ENCODE measurements at places on chromosomes 6 and 20.
A peak's percentile ranks its signal among the peaks of the same experiment; 100 is the strongest.

- DNase-seq, result no peak
Measured at GRCh38 chr6:168007592-168008338, 10.3 kb downstream of the KIF25 start.

GRCh38 chr6:136757150-136757549, 35.1 kb downstream of the MAP3K5 start:
- no peak for DNase-seq

DNA sequence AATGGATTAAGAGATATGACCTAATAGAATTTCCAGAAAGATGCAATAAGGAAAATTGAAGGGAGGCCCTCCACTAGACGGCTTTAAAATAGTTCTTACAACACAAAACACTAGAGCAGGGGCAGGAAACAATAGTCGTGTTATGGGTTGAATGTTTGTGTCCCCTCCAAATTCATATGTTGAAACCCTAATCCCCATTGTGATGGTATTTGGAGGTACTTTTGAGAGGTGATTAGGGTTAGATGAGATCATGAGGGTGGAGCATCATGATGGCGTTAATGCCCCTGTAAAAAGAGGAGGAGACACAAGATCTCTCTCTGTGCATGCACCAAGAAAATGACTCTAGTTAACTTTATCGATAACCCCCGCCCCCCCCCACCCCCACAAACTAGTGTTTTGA, 104.0 kb upstream of the HMGN3 start:
- no peak for DNase-seq

DNA sequence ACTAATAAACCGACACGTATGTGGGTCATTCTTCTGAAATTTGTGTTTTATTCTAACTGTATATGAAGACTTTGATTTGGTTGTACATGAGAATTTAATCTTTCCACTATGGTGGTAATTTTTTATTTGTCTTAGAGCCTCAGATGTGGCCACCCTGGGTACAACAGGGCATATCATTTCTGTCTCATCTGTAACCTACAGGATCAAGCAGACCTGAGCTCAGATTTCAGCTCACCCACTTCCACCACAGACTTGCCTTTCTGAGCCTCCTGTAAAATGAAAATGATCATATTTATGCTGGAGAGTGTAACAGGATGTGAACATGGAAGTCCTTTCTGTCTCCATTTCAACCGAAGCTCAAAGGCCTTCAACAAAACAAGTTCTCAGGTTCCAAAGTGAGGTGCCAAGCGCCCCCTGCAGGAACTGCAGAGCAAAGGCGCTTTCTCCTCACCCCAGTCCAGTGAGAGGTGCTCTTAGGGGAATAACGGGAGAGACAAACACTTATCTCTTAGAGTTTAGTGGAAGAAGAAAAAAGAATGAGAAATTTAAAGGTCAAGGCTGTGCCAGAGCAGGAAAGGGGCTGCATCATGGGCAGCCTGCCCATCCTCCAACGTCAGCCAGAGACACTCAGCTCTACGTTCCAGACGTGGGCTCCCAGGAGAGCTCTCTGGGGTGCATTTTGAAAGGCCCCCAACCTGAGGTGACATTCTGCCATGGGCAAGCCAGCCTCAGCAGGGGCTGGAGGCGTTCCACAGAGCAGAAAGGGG, 23.0 kb upstream of the CD24 start:
- no peak for DNase-seq

DNA sequence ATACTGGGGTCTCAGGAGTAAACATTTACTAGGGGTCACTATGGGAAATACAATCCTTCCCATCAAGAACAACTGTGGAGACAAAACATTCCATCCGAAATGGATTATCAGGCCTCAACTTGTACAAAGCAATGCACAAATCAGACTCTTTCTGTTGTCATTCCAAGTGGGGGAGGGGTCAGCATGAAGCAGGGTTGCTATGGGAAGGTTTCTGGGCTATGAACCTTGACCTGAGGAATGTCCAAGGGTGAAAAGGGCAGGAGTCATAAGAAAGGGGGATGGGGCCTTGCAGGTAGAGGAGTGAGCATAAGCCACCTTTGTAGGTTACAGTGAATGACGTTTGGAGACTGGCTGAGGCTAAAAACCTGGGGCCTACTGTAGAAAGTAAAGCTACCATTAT, 3.1 kb downstream of the METTL24 start:
- DNase-seq, result no peak

GRCh38 chr6:34158876-34159275, 13.0 kb upstream of the GRM4 start:
- no peak for DNase-seq

DNA sequence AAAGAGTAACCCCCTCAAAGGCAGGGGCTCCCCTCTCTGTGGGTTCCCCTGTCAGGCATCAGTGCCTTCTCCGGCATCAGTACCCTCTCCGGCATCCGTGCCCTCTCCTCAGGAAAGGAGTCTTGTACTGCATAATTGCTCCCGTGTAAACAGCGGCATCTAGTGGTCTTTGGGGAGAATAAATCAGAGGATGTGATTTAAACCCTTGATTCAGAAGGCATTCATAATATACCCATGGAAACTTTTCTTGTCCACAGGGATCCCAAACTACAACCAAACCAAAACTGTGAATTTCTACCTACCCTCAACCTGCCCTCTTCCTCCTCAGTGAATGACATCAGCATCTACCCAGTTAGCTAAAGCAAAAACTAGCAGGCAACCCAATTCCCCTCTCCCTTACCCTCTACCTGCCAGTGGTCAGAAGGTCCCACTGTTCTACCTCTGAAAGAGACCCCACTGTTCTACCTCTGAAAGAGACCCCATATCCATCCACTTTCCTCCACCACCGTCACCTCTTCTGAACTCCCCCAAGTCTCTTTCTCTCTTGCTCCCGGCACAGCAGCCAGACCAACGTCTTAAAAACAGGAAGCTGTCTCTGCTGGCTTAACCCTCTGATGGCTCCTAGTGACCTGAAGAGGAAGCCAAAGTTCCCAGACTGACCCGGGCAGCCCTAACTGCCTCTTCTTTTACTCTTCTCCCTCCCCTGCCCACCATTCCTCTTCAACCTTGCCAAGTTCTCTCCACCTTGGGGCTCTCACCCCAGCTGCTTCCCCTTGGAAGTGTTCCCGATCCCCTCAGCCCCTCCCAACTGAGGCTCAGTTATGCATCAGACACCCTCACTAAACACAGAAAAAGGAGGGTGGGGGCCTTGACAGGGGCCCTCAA, 27.2 kb downstream of the UBE2V1 start:
- DNase-seq, result peak; percentile 37

GRCh38 chr6:158561938-158562337, 2.0 kb downstream of the TMEM181 start:
- DNase-seq, result no peak

DNA sequence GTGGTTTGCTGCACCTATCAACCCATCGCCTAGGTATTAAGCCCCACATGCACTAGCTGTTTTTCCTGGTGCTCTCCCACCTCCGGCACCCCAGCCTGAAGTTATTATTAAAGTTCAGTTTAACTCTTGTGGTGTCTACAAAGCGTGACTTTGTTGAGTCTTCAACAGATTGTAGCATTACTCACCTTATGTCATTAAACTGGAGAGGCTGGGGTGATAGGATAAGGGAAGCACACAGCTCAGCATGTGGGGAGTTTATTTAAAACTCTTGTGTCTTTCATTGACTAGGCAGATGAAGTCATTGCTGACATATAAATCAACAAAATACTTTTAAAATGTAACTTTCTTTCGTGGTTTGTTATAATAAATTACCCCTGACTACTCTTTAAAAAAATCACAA, 84.7 kb upstream of the GCM1 start:
- DNase-seq, result no peak

DNA sequence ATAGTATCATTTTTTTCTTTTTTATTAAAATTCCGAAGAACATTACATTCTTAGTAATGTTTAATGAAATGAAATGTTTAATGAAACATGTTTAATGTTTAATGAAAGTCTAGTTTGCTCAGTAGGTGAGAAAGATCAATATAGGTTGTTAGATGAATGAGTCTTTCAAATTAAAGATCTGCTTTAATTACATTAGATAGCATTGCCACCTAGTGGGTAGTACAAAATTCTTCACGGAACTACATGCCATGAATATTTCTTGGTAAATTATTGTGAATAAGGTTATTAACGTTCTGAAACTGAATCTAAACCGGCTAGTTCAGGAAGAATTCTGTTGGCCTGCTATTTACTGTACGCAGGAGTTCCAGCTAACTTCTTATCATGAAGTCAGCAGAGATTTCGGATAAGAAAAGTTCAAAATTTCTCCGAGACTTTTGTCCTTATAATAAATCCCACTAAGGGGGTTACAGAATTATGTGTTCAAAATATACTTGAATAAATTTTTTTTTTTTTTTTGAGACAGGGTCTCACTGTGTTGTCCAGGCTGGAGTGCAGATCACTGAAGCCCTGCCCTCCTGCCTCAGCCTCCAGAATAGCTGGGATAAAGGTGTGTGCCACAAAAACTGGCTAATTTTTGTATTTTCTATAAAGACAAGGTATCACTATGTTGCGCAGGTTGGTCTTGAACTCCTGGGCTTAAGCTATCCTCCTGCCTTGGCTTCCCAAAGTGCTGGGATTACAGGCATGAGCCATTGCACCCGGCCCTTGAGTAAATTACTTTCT, 7.9 kb upstream of the GMNN start:
- DNase-seq, result no peak

DNA sequence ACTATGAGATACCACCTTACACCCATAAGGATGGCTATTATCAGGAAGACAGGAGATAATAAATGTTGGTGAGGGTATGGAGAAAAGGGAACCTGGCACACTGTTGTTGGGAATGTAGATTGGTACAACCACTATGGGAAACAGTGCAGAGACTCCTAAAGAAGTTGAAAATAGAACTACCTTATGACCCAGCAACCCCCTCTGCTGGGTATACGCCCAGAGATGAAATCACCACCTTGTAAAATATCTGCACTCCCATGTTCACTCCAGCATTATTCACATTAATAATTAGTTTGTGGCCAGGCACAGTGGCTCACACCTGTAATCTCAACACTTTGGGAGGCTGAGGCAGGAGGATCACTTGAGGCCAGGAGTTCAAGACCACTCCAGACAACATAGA, 26.8 kb downstream of the ZBTB9 start:
- no peak for DNase-seq

- DNase-seq, result no peak
Measured at GRCh38 chr6:35218021-35218420, 4.3 kb downstream of the SCUBE3 start.

DNA sequence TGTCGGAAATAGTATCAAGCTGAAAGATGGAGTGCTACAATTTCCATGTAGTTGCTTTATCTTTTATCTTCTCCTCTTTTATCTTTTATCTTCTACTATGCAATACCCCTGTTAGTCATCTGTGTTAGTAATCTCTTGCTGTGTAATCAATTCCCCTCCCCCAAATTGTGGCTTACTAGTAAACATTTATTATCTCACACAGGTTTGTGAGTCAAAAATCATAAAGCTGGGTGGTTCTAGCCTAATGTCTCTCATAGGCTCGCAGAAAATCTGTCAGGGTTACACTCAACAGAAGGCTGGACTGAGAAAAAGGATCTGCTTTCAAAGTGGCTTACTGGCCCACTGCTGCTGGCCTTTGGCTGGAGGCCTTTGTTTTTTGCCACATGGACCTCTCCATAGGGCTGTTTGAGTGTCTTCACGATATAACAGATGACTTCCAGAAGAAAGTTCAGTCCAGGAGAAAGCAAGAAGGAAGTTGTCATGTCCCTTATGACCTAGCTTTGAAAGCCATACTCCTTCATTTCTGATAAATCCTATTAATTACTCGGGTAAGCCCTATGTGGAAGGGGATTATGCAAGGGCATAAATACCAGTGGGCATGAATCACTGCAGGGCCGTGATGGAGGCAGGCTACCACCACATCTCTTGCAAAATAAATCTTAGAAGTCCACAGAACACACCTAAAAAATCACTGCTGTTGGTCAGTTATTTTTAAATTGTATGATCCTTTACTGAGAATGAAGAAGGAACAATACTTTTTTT, 24.5 kb upstream of the PTCHD4 start:
- no peak for DNase-seq

DNA sequence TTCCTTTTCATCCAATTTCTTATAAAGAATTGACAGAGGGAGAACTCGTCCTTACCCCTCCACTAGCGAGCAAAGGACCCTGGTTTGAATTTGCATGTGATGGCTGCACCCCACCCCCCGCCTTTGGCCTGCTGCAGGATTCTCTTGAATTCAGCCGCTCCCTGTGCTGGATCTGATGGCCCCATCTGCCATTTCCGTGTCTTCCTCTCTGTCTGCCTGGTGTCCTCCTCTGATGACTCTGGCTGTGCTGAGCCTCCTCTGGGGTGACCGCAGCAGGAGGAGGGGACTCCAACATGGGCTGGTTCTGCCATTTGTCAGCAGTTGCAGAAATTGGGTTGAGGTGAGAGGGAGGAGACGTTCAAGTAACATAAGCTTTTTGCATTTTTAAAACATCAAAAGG, 188.8 kb downstream of the DLL1 start:
- DNase-seq, result no peak

GRCh38 chr20:3751675-3752385, 15.7 kb downstream of the ADISSP start:
- DNase-seq, result no peak

DNA sequence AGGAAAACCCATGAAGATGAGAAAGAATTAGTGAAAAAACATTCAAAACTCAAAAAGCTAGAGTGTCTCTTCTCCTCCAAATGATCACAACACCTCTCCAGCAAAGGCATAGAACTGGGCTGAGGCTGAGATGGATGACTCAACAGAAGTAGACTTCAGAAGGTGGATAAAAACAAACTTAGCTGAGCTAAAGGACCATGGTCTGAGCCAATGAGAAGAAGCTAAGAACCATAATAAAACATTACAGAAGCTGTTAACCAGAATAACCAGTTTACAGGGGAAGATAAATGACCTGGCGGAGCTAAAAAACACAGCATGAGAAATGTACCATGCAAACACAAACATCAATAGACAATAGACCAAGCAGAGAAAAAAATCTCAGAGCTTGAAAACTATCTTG, 904.1 kb upstream of the MANEA start:
- DNase-seq, result no peak

- DNase-seq, result no peak
Measured at GRCh38 chr20:37202267-37202943, 23.1 kb upstream of the MROH8 start.

DNA sequence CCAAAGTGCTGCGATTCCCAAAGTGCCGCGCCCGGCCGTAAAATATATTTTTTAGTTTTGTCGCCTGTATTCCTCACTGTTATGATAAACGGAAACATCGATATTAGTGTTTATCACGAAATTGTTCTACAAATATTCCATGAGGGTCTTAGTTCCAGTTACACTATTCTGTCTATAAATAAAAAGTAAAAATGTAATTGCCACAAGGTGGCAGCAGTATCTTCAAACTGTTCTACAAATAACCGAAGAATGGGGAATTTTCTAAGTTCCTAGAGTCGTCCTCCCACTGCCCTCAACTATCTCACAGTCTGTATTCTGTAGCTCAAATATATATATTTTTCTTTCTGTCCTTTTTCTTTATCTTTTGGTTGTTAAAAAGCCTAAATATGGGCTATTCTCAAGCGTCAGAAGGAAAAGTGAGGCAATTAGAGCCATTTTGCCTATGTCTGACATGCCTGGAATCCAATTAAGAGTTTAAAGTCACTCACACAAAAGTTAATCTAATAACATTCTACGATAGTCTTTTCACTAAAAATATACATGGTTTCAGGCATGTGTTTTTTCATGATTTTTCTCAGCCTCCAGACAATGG, 14.2 kb upstream of the FAM162B start:
- DNase-seq, result no peak

GRCh38 chr6:35489995-35490791, 6.7 kb downstream of the TEAD3 start:
- peak; percentile 90 for DNase-seq
